Left cardiac atrium (tissue), 4 donors: ENCODE measurements at places on chromosomes 5 and 9. TPM values are rescaled to one million over a fixed set of nuclear protein-coding genes. Genes with fewer than 3 reads are reported as not detected.

DNA sequence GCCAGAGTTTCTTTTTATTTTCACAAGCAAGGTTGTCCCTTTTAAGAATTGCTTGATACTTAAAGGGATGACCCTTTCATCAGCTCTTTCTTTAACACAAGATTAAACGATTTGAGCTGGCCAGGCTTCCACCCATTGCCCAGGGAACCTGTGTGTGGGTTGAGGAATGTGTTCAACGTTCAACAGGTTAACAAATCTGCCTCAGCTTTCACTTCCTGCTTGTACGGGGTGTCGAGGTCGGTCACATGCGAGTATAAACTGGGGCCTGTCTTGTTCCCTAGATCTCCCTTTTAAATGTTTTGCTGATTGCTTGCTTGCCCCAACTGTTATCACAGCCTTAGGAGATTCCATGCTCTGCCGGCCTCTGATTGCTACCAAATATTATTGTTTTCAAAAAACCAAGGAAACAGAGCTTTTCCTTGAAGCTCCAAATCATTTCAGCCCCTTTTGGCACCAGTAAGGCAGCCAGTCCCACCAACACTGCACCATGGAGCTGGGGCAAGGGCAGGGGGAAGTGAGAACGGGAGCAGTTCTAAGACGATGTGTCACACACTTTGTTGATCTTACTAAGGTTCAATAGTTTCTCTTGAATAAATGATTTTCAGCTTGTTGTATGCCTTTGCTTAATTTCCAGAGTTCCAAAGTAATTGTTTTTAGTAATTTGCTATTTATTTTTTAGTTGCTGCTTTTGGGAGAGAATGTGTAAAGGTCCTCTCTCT, 10.7 kb upstream of the CLK4 start:
- no peak for DNase-seq

- no peak for DNase-seq
Measured at GRCh38 chr5:14406554-14406849, 175.1 kb upstream of the OTULINL start.

GRCh38 chr5:178861627-178862026, 1.9 kb downstream of the ZNF354B start:
- DNase-seq = no peak

DNA sequence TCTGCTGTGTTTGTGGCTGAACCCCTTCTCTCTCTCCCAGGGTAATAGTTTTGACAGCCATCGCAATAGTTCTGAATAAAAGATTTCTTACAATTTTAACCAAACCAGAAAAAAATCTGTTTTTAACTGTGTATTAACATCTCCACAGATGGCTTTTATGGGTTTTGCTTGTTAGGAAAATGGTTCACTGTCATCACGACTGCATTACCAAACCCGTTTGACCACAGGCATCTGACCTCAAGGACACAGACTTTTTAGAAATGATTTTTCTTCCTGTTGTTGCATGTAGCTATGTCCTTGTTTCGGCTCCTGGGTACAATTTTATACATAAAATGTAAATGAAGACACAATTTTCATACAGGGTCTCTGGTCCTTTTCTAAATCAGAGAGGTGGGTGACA, 316.1 kb downstream of the IRX1 start:
- DNase-seq = no peak

GRCh38 chr9:79883073-79883645, 311.4 kb downstream of the TLE4 start:
- no peak for DNase-seq

GRCh38 chr9:74728176-74728575, 159.5 kb downstream of the TRPM6 start:
- no peak for DNase-seq

DNA sequence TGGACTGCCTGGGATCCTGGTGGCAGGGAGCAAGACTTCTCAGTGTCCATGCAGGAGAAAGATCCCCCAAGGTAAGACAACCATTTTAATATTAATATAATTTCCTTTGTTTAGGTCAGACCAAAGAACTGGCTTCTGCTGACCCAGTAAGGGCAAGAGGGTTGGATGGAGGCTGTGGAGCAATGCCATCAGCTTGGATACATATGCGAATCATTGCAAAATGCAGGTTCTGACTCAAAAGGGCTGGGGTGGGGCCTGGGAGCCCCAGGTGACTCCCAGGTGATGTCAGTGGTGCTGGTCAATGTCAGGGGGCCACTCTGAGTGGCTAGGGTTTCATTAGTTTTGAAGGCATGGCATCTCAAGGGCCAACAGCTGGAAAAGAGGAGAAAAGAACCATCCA, 88.9 kb upstream of the PANK3 start:
- no peak for DNase-seq

GRCh38 chr5:38585816-38586215, 29.4 kb upstream of the LIFR start:
- no peak for DNase-seq

DNA sequence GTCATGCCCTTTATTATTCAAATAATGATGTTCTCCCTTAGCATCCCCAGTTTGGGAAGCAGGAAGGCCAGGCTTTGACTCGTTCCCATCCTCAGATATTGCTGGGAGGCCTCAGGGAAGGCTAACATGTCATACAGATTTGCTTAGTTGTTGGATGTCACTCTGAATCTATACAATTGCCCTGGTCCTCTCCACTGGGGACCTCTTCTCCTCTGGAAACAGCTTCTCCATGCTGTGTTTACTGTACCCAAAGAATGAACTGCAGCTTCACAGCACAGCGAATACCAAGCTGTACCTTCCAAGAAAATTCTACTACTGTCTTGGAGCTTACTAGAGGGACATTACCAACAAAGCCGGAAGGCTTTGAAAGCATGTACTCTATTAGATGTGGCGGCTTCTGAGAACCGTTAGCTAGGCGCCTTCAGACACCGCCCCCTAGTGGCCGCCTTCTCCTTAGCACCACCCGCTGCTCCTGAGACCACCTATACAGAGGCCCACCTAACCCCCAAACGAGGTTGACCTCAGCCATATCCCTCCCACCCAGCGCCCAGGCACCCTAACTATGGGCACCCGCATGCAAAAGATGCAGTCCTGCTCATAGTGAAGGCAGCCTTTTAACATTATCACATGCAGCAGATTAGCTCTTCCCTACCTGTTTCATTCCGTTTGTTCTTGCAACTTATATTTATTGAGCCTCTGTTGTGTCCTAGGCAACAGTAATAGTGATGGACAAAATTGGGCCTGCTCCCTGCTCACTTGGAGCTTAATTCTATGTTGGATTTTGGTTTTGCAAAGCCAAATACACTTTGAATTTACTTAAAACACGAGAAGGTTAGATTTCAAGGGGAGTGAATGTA, 34.9 kb upstream of the FOXI1 start:
- DNase-seq = peak; percentile 43

- no peak for DNase-seq
Measured at GRCh38 chr9:120603010-120603409, 23.0 kb upstream of the CDK5RAP2 start.

DNA sequence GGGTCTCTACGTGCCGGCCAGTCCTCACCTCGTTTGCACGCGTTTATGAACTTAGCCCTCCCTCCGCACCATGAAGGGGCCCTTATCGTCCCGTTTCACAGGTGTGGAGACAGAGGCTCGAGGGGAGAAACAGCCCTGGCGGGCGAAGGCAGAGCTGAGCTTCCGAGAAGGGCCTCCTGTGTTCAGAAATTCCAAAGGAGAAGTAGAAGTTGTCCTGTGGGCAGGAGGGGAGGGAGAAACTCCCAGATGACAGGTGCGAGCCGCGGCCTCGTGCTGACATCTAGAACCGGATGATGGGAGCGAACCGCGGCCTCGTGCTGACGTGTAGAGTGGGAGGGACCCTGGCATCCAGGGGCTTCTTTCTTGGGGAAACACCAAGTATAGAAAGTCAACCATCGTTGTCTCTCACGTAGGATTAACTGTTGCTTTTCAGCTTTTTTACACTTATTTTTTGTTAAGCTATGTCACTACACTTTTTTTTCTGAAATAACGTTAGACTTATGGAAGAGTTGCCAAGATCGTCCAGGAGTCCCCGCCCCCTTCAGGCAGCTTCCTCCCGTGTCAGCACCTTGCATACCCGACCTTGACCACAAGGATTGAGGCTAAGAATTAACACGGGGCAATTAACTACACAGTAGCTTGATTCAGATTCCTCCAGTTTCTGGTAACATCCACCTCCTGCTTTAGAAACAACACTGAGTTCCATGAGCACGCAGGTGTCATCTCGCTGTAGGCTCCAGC, 42.8 kb upstream of the NKD2 start:
- DNase-seq = no peak

DNA sequence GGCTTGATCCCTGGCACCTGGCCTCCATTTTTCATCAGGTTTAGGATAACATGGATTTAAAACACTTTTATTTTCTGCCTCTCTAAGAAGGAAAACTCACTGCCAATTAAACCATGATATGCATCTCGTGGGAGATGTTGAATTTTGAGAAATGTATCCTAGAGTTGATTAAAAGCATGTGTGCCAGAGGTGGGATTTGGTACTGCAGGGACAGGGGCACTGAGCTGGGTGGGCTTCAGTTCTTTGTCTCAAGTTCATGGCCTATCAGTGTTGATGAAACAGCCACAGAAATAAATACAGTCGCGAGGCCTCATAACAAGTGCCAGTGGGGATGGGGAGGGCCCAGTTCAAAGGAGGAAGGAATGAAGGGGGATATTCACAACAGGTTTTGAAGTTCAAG, 34.9 kb downstream of the POLR1E start:
- no peak for DNase-seq

GRCh38 chr5:54206580-54207229, 103.7 kb downstream of the ARL15 start:
- DNase-seq = no peak

DNA sequence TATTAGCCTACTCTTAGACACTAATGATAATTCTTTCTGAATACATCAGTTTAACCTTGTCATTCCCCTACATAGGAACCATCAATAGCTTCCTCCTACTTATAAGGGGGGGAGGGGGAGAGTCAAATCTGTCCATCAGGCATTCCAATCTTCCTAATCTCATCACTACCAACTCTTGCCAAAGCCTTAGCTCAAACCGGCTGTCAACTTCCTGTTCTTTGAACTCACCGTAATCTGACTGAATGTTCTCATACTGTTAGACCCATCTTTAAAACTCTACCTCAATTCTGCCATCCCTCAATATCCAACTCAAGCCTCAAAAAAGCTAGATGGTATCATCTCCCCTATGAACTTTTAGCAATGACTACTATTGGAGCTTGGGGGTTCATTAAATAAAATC, 41.9 kb upstream of the RNF38 start:
- DNase-seq = no peak

GRCh38 chr5:112743631-112744030, 5.9 kb downstream of the APC start:
- DNase-seq = no peak

- DNase-seq = peak; percentile 96
Measured at GRCh38 chr9:127980706-127981558, at the start of gene EEIG1. EEIG1 (minus strand) TSS chr9:127980989; CDS start chr9:127980137, 852 bp downstream.

DNA sequence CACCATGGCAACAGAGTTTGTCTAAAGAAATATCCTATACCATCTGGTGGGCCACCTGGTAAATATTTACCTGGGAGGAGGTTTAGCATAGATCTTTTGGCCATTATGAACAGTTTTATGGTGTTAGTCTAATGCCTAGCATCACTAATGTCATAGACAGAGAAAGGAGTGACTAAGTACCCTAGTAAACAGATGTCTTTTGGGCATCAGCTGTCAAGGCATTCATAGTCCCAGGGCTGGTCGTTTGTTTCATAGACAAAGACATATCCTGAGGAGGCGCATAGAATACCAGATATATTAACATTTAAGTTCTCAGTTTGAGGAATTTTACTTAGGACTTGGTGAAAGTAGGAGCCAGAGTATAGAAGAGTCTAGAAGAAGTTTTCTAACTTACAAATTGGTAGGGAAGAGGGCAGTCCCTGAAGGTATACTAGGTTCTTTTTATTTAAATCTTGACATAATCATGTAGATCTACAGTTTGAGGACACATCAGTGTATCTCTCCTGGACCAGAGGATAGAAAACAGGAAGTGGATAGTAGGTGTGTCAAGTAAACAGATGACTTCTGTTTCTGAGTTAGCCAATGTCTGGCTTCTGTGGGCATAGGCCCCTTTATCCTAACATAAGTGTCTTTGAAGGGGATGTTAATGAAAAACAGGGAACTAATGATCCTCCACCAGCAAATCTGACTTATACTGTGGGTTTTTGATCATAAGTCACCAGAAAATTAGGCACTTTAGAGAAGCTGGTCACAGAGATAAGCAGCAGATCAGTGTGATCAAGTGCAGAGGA, 105.0 kb upstream of the PRSS3 start:
- no peak for DNase-seq

Gene KIF27
- 4.5 TPM for total RNA-seq

Gene ORM2
- 1.6 TPM for total RNA-seq

Gene ZNF658
- total RNA-seq = 10.7 TPM

Gene PRDM9
- not detected for total RNA-seq

Gene TMEM174
- not detected for total RNA-seq

Gene OTP
- not detected for total RNA-seq

Gene FBP2
- total RNA-seq = 0.31 TPM

Gene BTNL8
- 0.21 TPM for total RNA-seq
